ENCODE measurements at places on chromosomes 11 and 22.
A peak's percentile ranks its signal among the peaks of the same experiment; 100 is the strongest.

- peak; percentile 64 for DNase-seq
These were observed 19.7 kb upstream of the APOL3 start for GRCh38 chr22:36180038-36180880.

- DNase-seq, result peak; percentile 93
These were observed at the start of gene MRPL16 for GRCh38 chr11:59810189-59810910. Gene MRPL16, minus strand, starts transcription at chr11:59810778. Its CDS starts 120 bp downstream, at chr11:59810658.

DNA sequence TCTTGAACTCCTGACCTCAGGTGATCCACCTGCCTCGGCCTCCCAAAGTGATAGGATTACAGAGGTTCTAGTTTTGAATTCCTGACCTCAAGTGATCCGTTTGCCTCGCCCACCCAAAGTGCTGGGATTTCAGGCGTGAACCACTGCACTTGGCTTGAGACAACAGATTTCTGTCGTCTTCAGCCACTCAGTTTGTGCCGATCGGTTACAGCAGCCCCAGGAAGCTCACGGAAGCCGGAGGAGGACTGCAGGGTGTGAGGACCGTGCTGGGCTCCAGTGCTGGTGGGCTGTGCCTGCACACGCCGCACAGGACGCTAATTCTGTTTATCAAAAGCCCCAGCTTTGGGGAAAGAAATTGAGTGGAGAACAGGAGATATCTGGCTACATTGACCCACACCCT, 82.0 kb downstream of the CELSR1 start:
- DNase-seq, result no peak

- no peak for DNase-seq
These were observed 39.8 kb upstream of the MTNR1B start for GRCh38 chr11:92929653-92930052.

GRCh38 chr11:104175769-104176168, 11.8 kb upstream of the PDGFD start:
- no peak for DNase-seq

DNA sequence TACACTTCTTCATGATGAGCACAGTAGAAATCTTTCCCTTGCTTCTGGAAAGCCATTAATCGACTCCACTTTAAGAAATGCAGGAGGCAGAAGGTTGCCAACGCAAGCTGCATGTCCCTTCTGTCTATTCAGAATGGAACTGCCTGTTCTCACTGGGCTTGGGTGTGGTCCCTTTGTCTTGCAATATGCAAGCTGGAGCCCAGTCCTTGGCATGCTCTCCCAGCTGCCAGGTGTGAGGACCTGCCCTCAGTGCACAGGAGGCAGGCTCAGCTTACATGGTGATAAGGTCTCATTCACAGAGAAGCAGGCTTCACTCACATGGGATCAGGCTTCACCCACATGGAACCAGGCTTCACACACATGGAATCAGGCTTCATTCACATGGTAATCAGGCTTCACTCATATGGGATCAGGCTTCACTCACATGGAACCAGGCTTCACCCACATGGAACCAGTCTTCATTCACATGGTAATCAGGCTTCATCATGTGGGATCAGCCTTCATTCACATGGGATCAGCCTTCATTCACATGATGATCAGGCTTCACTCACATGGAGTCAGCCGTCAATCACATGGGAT, 59.2 kb upstream of the USP47 start:
- DNase-seq, result no peak

- DNase-seq, result peak; percentile 49
These were observed 6.7 kb downstream of the SLC37A2 start for GRCh38 chr11:125069796-125070195.

DNA sequence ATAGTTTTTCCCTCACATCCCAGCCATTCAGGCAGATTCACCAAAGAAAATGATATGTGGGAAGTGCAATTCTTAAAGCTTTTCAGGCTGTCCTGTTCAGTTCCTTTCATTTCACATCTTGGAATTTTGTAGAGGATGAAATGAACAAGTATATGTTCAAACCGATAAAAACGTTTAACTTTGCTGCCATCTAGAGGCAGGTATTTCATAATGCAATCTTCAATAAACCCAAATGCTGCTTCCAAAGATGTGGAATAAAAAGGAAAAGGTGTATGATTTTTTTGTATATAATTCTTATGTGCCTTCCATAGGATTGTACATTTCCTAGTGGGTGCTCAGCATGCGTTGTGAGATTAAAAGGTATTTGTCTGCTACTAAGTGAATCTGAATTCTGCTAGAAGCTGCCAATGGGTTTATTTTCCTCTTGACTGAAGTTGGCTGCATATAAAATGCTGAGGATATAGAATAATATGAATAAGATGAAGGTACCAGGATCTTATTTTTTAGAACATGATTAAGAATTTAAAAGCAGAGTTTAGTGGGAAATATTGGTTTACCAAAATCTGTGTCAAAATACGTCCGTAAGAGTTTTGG, 199.3 kb downstream of the PGR start:
- no peak for DNase-seq

DNA sequence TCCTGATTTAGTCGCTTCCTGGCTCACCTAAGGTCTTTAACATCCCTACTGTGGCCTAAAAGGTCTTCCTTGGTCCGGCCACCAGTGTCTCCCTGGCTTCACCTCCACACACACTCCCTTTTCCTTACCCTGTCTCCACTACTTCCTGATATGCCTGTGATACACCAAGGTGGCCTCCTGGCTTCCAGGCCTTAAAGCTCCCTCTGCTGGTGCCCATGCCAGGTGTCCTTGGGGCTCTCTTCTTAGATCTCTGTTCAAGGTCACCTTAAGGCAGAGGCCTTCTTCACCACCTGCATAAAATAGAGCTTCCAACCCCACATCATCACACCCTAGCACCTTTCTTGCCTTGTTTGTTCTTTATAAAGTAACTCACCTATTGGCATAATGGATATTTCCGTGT, 787.7 kb downstream of the NTM start:
- DNase-seq, result peak; percentile 29

DNA sequence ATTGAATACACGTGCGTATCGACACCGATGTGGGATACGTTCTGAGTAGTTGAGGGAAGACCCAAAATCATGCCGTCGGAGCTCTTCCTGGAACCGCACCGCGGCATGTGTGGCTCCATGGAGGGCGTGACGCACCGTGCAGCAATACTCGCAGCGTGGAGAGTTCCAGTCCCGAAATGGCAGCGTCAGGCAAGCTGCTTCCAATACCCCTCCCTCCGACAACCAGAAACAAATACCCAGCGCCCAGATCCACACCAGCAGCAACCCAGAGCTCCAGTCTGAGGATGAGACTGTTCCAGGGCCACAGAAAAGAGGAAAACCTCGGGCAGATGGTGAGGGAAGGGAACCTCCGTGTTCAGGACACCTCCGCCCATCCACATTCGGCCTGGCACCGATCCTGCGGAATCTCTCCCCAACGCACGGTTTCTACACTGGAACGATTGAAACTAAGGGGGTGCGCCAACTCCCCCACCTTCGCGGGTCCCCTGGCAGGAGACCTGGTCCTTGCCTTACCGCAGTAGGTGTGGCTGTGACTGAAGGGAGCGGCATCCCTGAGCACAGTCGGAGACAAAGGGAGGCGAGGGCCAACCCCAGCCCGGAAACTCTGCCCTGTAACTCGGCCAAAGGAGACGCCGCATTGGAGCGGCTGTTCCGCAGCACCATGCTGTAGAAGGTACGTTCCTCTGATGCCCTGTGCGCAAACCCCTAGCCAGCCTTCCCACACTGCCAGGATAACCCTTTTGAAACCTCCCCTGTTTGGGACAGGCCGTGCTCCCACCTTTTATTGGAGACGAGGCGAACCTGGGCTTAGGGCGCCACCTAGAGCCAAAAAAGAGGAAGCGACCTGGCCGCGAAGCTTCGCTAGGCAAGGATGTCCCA, 28.2 kb downstream of the DBX1 start:
- peak; percentile 6 for DNase-seq

- DNase-seq, result no peak
These were observed 1481.4 kb downstream of the BRD1 start for GRCh38 chr22:48346311-48346710.

DNA sequence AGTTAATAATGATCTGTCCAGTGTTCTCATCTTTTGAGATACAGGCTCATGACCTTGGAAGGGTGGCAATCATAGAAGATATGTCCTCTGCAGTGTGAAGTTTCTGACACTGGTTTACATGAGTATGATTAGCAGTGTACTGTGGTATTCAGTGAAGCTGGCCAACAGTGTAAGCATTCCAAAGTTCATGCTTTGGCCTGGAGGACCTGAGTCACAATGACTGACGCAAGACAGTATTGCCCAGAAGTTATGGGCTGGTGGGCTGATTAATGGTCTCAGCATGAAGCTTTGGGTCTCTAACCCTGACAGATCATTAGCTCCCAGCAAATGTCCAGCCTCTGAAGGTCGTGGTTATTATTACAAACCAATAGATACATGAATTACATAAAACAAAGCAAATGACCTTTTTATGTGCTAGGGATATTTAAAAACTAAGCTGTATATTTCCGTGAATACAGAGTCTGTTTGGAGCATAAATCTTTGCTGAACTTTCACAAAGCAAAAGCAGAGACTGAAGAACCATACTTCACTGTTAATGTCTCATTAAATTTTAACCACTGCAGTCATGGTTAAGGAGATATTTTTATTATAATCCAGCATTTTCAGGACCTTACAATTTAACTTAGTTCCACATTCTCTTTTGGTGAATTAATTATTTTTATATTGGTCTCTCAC, 28.3 kb upstream of the USP47 start:
- no peak for DNase-seq

DNA sequence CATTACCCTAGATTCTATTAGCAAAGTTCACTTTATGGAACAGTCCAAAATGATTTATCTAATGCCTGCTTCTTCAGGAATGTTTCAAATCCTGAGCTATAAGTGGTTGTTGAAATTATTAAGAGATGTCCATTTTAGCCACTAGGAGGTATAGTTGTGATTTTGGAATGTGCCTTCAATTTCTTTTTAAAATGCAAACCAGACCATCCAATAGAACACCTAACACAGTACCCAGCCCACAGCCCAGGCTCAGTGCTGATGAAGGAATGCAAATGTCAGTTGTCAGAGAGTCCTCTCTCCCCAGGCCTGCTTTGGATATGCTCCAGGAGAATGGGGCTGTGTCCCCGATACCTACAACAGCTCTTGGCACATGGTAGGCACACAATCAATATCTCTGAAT, 85.8 kb upstream of the E2F8 start:
- no peak for DNase-seq

DNA sequence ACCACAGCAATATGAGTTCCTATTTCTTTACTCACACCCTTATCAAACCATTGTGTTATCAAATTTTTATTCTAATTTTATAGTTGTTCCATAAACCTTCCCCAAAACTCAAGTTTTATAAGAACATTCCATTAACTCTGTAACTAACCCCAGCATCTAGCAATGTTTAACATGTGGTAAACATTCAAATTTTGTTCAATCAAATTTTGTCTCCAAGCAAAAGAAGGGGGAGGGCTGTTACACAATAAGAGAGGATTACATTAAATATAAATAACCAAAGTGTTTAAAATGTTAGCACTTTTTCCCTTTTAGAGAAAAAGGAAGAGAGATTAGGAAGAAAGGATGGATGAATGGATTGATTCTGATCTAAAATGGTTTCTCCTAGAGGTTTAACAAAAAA, 20.5 kb downstream of the RBFOX2 start:
- DNase-seq, result no peak

GRCh38 chr22:44051961-44052360, 27.9 kb downstream of the PARVB start:
- DNase-seq, result no peak

DNA sequence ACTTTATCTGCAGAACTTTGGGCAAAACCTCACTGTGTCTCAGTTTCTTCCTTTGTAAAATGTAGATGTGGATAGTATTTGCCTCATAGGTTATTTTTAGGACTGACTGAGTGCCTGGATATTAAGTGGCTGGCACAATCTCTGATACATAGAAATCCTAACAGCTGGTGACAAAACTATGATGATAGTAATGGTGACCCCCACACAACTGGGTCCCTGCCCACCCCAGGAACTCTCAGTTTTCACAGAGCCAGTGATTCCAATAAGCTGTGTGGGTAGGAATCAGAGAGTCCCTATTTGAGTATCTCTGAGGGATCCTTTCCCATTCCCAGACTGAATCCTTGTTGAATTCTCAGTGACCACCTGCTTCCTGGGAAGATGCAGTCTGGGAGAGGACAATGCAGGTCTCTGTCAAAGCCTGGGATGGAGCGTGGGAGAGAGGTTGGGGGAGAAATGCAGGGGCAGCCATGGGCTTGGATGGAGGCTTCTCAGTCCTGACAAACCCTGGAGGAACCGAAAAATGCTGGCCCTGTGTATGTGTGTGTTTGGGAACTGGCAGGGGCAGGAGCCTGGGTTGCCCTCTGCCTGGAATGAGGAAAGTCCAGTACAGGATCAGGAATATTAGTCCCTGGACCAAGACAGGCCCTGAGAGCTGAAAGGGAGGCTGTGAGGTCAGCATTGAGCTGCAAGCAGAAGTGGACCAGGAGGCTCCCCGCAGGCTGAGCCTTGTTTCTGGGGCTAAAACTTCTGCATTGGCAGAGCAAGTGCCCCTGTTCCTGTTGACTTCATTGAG, 6.1 kb upstream of the P2RY6 start:
- no peak for DNase-seq

DNA sequence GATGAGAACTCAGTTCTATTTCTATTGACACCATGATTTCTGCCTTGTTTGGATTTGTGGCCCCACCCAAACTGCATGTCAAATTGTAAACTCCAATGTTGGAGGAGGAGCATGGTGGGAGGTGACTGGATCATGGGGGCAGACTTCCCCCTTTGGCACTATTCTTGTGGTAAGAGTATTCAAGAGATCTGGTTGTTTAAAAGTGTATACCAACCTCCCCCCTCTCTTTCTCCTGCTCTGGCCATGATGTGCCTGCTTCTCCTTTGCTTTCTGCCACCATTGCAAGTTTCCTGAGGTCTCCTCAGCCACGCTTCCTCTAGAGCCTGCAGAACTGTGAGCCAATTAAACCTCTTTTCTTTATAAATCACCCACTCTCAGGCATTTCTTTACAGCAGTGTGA, 7.9 kb upstream of the FOXRED2 start:
- no peak for DNase-seq

- DNase-seq, result no peak
These were observed 167.1 kb downstream of the CRYBB2 start for GRCh38 chr22:25386538-25386884.

GRCh38 chr11:83120327-83120726, 36.6 kb upstream of the PCF11 start:
- no peak for DNase-seq

DNA sequence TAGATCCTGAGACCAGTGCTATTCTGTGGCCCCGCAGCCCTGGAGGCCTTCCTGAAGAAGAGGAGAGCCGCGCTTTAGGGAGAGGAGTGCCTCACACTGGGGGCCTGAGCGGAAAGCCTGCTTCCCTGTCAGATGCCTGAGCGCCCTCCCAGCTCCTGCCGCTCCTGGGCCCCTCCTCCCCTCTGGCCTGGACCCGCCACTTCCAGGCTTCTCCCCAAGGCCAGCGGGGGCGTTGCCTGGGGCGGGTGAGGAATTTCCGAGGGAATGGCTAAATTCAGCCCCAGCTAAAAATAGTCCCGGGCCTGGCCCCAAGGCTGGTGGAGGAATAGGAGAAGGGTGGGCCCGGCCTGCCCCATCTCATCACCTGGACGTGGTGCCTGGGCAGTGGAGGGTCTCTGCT, 15.4 kb downstream of the ARHGEF17 start:
- DNase-seq, result no peak
